ENCODE measurements at places on chromosomes 5 and 9.

- no peak for DNase-seq
These were observed 69.9 kb upstream of the NMUR2 start for GRCh38 chr5:152474961-152475360.

GRCh38 chr9:121498150-121498486 lies 1.5 kb downstream of the GGTA1 start:
- DNase-seq, result peak; percentile 98

- no peak for DNase-seq
These were observed 293.2 kb downstream of the CWC27 start for GRCh38 chr5:65061974-65062353.

DNA sequence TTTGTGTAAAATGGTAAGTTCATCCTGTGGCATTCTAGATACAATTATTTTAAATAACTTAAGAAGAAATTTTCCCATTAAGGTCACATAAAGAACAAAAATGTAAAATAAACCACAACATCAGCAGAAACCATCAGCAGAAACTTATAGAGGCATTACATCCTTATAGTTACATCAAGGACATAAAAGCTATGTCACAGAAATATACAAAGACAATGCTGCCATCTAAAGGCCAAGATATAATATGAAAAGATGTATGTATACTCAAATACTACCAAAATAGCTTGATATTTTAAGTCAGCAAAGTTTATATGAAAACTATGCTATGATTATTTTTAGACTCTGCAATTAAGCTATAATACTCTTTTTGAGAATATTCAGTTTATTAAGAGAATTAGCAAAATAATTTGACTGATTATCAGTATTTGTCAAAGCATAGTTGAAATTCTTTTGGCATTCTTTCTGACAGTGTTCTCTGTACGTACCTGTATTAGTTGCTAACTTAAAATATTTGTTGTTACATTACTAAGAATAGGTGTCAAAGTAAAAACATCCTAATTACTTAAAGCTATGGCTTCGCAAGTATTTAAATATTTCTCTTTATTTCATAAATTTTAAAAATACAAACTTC lies 36.2 kb downstream of the FBXL17 start:
- peak; percentile 2 for DNase-seq

DNA sequence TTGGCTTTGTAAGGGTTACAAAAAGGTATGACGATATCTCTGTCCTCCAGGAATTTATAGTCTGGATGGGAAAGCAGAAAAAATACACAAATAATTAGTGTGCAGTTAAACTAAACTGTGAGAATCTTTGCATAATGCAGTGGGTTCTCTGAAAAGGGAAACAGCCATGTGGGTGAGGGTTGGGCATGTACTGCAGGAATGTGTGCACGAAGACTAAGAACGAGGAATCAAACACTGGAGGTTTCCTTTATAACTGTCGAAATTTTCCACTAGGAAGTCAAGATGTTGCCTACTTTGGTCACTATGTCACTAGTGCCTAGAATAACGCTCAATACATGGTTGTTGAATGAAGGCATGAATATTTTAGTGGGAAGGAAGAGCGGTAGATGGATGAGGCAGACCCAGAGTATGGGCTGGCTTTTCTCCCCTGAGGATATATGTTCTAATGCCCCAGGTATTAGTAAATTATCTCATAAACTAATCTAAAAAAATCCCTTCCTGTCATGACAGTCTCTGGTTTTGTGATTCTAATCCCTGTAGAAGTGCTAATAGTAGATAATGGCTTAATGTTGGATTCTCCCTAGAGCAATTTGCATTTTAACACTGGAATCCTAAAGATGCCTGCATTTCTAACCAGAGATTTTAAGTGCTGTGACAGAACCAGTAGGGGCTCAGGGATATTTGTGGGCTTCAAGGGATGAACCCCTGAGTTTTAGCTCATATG lies 227.3 kb downstream of the NMUR2 start:
- no peak for DNase-seq

- no peak for DNase-seq
These were observed 34.4 kb downstream of the COL23A1 start for GRCh38 chr5:178555771-178556211.

DNA sequence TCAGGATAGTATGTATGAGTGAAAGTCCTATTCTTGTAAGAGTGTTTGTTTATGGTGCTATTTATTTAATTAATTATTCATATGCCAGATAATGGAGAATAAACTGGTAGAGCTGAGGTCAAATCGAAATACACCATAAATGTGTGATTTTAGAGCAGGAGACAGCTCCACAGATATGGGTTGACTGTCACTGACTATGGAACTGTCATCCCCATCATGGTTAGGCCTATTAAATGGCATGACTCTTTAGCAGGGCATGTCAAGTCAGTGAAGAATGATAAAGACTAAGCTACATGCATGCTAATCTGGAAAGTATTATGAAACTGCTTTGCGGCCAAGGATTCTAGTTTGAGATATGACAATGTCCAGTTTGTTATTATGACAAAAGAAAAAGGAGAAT lies 658.6 kb downstream of the ISL1 start:
- DNase-seq, result no peak

DNA sequence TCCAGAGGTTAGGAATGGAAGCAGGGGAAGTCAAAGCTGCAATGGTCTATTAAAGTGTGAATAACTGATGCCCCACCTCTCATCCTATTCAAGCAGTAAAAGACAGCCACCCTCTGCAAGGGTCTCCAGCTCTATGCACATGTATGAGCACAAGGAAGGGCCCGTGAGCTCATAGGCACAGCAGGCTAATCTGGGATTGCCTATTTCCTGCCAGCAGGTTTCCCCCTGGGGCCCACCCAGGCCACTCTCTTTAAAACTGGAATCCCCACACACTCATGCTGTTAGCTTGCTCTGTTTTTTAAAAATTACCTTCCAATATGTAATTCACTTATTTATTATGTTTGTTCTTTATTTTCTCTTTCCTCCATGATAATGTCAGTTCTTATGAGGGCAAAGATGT lies 48.7 kb upstream of the ZNF366 start:
- DNase-seq, result no peak

- peak; percentile 51 for DNase-seq
These were observed 86.7 kb upstream of the FER start for GRCh38 chr5:108661024-108661423.
